Endothelial cell of umbilical vein (primary cell): ENCODE measurements at places on chromosomes 13 and 19. TPM values are rescaled to one million over a fixed set of nuclear protein-coding genes. Genes with fewer than 3 reads are reported as not detected.

Gene SPACA7
- total RNA-seq, result not detected in 2 replicates

Gene NLRP5
- total RNA-seq, result not detected in 2 replicates

Gene ADGRE1
- not detected in 2 replicates for total RNA-seq

Gene SMIM44
- total RNA-seq, result not detected in 2 replicates

Gene WIZ
- total RNA-seq, result 47.2 and 50.8 TPM in 2 replicates

Gene HAUS8
- total RNA-seq, result 23.4 and 30.3 TPM in 2 replicates

Gene CDKN2D
- total RNA-seq, result 5.0 and 5.9 TPM in 2 replicates

DNA sequence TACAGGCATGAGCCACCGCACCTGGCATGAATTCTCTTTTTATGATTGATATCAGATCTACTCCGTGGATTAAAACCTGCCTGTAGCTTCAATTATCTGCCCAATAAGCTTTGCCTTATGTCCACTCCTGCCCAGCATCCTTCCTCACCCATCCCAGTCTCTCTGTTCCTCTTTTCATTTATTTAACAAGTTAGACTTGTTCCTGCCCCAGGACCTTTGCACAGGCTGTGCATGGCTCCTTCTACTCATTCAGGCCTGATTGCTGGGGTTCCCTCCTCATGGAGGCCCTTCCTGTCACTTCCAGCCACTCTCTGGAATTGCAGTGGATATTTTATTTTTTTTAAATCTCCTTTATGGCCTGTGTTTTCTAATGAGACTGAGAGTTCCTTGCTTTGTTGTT lies 27.6 kb downstream of the SMARCA4 start:
- no peak overlapping the region for H3K4me3 ChIP-seq
- H3K4me1 ChIP-seq, result no peaks in the 10 kb centered on the region
- no peaks in the 10 kb centered on the region for H3K27me3 ChIP-seq
- no peak overlapping the region for H3K27ac ChIP-seq
- DNase-seq, result no peak
- H3K36me3 ChIP-seq, result peaks cover 20% of the 10 kb centered on the region

DNA sequence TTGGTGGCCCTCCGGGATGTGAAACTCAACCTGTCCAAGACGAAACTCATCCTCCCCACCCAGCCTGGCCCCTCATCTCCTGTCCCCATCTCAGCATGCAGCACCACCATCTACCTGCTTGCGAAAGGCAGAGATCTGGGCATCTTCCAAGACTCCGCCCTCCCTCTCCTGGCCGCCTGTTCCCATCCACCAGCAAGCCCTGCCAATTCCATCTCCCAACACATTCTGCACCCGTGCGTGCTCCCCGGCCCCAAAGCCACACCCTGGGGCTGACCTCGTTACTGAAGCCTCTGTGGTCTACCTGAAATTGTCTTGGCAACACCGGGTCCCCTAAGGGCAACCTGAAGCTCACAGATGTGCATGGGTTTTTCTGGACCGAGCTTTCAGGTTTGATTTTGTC lies 13.2 kb upstream of the CAMSAP3 start:
- H3K27me3 ChIP-seq, result no peaks in the 10 kb centered on the region
- H3K4me3 ChIP-seq, result no peak overlapping the region

DNA sequence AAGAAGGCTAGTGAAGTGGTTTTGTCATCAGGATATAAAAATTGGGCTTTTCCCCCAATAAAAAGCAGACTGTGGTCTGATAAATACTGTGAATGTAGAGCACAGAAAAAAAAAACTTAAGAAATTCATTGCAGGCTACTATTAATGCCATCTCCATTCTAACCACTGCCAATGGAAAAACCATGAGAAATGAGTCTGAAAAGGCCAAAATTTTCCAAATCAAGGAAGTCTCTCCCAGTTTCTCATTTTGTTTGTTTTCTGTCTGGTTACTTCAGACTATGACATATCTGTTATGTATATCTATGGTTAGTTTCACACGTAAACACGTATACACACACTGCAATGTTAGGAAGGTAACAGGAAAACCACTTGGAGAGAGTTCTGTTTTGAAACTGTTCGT lies 193.6 kb upstream of the TSC22D1 start:
- no peak overlapping the region for H3K4me3 ChIP-seq
- no peak overlapping the region for H3K27ac ChIP-seq
- no peaks in the 10 kb centered on the region for H3K36me3 ChIP-seq
- no peak for DNase-seq
- H3K4me1 ChIP-seq, result peaks cover 3% of the 10 kb centered on the region

GRCh38 chr19:49677231-49677900 lies at the start of gene PRMT1:
PRMT1 (plus strand) TSS chr19:49677271; CDS start chr19:49677281, 10 bp downstream.
- peak within 1 kb of the TSS; percentile 95 for H3K27ac ChIP-seq
- peak within 1 kb of the TSS; percentile 97 for H3K4me3 ChIP-seq
- peaks cover 23% of the 10 kb centered on the region for H3K4me1 ChIP-seq
- H3K36me3 ChIP-seq, result peaks cover 7% of the 10 kb centered on the region
- H3K27me3 ChIP-seq, result no peaks in the 10 kb centered on the region
- DNase-seq, result no peak

DNA sequence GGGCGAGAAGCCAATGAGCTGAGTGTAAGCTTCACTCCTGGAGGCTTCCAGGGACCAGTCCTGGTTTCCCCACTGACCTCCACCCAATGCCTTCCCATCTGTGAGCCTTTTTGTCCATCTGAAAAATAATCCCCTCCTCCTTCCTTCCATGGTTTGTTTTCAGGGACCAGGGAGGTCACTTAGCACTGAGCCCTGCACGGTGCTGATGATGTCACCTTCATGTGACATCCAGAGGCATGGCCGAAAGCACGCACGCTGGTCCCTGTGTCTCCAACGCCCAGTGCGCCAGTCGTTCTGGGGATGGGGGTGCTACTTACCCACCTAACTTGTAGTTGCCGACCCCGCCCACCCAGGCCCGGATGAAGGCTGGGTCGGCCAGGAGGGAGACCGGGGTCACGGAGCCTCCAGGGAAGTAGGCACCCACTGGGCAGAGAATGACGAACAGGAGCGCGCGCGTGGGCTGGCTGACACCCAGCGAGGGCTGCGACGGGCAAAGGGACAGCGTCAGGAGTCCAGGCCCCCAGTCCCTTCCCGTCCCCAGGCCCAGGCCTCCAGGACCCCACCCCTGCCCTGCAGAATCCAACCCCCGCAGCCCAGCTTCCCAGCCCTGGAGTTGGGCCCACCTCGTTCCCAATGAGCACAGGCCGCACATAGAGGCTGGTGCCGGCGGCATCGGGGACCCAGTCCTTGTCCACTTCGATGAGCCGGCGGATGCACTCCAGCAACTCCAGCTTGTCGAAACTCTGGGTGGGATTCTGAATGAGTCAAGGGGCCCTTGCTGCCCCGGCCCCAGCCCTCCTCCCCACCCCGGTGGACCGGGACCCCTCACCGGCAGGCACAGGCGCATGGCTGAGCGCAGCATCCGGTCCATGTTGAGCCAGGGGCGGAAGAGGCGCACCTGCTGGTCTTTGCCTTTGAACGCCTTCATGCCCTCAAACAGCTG lies 11.2 kb downstream of the BCAT2 start:
- no peak overlapping the region for H3K27ac ChIP-seq
- H3K27me3 ChIP-seq, result no peaks in the 10 kb centered on the region
- peaks cover 3% of the 10 kb centered on the region for H3K4me1 ChIP-seq
- no peaks in the 10 kb centered on the region for H3K36me3 ChIP-seq
- DNase-seq, result no peak

- H3K36me3 ChIP-seq, result no peaks in the 10 kb centered on the region
- no peaks in the 10 kb centered on the region for H3K27me3 ChIP-seq
- no peak overlapping the region for H3K27ac ChIP-seq
- no peaks in the 10 kb centered on the region for H3K4me1 ChIP-seq
These were observed 80.1 kb downstream of the ZNF486 start for GRCh38 chr19:20247016-20247683.

- H3K4me1 ChIP-seq, result peaks cover 20% of the 10 kb centered on the region
- no peaks in the 10 kb centered on the region for H3K27me3 ChIP-seq
- H3K27ac ChIP-seq, result peak overlapping the region; percentile 2
- H3K4me3 ChIP-seq, result no peak overlapping the region
These were observed 41.2 kb downstream of the PCCA start for GRCh38 chr13:100130092-100130491.

DNA sequence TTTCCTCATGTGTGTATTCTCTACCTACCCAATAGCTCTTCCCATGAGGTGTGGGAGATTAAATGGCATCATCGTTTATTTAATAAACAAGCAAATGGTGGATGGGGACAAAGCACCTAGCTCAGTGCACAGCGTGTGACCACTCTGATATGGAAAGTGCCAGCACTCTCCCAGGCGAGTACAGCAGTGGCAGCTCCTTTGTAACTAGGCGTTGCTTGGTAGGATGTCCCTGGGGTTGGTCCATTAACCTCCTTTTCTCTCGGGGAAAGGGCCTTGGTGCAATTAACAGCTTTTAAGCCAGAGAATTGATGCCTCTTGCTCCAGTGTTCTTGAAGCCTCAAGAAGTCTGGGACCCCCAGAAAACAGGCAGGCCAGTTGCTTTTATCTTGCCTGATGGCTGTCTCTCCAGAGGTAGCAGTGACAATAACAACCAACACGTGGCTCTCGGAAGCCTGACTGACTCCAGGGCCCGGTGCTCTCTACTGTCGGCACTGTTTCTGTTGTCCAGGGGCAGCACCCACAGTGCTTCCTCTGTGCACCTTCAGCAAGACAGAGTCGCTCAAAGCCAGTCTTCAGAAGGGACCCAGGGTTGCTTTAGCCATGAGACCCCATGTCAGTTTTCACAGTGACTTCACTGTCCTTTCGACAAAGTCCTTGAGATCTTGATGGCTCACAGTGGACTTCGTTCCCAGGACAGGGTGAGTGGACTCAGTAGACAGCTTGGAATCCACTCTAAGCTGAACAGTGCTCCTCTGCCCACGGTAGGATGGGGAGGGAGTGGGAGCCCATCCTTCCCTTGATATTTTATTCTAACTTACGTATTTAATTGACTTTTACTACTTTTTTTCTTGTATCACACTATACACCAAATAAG lies 33.9 kb upstream of the NPAS1 start:
- peaks cover 12% of the 10 kb centered on the region for H3K4me1 ChIP-seq
- no peaks in the 10 kb centered on the region for H3K27me3 ChIP-seq
- no peak overlapping the region for H3K27ac ChIP-seq
- H3K4me3 ChIP-seq, result no peak overlapping the region
